ENCODE measurements at places on chromosomes 3 and 15.

DNA sequence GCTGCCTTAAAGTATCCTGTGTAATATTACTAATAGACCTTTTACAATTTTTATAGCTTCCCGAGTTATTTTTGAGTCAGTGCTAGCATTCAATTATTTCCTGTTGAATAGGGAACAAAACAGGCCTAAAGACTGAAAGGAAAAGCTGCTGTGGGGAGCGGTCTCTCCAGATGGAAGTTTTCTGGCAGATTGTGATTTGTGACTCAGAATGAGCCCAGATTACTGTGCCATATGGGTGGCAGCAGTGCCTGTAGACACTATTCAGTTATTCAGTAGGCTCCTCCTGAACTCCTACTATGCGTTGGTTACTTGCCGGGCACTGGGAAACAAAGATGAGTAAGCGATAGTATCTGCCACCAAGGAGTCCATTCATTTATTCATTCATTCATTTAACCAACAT, 211.8 kb downstream of the CHST2 start:
- DNase-seq = no peak

DNA sequence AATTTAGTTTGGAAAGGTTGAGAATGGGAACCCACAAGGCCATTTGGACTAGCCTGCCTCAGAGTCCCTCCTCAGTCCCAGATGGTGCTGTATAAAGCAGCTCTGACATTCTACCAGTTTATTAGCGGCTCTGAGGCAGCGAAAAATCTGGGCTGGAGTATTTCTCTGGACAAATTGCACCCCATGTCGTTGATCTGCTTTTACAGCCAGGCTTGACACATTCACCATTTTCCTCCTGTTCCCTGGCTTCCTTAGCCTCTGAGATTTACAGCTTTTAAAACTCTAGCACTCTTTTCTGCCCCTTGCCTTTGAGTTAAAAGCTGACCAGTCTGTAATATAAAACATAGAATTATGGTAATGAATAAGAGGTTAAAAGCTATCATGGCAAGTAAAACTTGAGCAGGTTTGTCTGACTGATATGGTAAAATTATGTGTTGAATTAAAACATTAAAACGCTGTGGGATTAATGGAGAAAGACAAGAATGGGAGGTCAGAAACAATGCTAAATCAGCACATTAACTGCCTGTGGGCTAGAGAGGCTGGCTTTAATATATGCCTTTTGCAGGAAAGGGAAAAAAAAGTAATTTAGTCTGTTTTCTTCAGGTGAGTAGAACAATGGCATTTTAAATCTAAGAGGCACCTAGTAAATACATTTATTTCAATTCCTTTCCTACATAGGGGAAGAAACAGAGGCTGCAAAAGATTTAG, 131.2 kb downstream of the MCTP2 start:
- no peak for DNase-seq

DNA sequence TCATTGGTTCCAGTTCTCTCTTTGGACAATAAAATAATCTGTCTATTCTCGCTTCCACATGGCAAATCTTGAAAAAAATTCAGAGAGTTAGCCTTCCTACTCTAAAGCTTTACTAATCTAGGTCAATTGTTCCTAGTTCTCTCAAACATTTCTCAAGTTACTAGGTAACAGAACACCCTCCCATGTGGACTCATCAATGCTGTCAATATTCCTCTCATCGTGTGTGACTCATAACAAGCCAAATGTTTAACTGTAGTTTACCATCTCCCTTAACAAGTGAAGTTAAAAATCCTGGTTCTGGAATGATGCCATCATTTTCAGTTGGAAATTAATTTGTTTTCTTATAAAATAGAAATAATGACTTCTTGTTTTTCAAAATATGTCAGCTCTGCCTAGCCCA, 438.6 kb downstream of the ROBO1 start:
- no peak for DNase-seq

DNA sequence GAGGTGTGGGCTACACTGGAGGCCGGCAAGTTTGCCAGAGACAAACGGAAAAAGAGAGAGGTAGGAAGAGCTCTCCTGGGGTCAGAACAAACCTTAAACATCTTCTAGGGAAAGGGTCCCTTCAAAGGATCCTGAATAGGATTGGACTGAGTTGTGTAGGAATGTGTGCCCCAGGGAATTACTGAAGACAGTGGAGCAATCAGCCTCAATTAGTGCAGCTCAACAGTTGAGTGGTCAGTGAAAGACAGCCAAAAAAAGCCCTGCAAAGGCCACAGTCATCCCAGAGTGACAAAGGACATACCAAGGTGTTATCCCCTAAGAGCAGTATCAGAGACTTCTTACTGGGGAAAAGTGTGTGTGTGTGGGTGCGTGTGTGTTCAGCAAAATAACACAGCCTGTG, 70.3 kb downstream of the NUP210 start:
- no peak for DNase-seq

GRCh38 chr3:32392536-32393302, 1.1 kb downstream of the CMTM7 start:
- no peak for DNase-seq

GRCh38 chr3:71987089-71987735, 202.3 kb upstream of the PROK2 start:
- peak; percentile 12 for DNase-seq

DNA sequence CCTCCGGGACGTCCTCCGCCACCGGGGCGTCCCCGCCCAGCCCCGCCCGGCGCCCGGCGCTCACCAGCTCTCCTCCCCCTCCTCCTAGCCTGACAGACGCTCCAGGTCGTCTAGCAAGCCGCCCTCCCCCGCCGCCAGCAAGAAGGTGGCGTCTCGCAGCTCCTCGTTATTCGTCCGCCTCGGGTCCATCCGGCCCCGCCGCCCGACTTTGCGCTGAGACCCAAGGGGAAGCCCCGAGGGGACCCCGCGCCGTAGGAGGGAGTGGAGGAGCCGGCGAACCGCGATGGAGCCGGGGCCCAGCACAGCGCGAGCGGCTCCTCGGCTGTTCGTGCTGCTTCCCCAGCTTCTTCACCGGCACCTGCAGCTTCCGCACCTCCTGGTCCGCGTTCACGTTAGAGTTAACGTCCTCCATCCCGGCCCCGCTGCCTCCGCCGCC, 26.3 kb upstream of the MTHFS start:
- no peak for DNase-seq

DNA sequence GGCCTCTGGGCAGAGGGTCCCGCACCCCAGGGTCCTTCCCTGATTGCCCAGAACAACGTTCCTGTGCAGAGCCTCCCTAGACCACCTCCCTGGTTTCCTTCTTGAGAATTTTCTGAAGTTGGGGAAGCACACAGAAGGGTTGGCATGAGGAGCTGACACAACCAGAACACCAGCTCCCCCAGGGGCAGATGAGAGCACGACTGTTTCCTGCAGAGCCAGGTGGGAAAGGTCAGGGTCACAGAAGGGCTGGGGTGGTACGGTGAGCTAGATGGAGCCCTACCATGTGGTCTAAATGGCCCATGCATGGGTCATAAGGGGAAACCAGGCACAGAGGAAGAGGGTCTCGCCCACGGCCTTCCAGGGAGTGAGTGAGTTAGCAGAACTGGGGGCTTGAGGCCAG, 10.4 kb downstream of the PPCDC start:
- no peak for DNase-seq

- no peak for DNase-seq
Measured at GRCh38 chr3:25558796-25559195, 105.9 kb downstream of the TOP2B start.

DNA sequence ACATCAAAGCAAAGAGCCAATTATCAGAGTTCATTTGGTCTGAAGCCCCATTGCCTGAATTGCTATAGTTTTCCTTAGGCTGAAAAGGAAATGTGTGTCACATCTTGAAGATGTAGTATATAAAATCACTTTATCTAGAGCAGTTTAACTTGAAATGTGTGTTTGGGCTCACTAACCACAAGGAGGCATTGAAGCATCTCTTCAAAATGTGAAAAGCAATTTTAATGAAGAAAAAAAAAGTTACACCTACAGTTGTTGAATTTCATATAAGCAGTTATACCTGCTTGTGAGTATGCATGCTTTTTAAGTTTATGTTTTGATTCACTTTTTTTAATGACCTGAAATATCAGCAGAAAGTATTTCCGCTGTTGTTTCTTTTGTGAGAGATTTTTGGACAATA, 129.3 kb downstream of the IQCH start:
- DNase-seq = no peak

GRCh38 chr3:141875374-141875892, 1.0 kb upstream of the ATP1B3 start:
- DNase-seq = peak; percentile 69

- no peak for DNase-seq
Measured at GRCh38 chr15:57415602-57416001, 39.3 kb downstream of the CGNL1 start.

DNA sequence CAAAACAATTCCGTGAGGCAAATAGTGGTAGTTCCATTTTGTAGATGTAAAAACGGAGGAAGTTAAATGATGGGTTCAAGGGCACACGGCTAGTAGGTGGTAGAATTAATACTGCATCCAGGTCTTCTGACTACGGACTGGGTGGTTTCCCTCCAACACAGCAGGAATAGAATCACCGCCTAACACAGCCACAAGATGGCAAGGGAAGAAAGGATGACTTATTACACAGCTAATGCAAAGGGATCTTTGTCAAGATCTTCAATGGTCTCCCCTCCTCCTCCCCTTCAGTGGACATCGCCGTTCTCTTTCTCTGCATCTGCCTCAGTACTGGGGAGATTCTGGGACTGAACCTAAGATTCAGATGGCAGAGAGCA, 524 bp upstream of the TOPBP1 start:
- no peak for DNase-seq

GRCh38 chr15:68379759-68380290, 52.1 kb downstream of the ITGA11 start:
- no peak for DNase-seq

DNA sequence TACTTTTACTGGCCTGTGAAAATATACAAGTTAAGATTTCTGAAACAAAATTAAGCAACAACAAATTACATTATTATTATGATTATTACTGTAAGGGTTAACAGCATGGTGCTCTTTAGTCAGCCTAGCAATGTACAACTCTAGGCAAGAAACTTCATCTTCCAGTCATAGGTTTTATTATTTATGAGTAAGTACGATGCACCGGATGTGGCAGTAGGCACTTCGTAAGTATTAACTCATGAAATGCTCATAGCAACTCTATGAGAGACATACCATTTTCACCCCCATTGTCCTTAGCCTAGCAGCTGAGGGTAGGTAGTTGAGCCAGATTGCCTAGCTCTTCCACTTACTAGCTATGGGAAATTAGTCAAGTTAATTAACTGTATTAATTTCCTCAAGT, 68.0 kb upstream of the PTPRG start:
- no peak for DNase-seq

- no peak for DNase-seq
Measured at GRCh38 chr3:53346514-53346913, 829 bp downstream of the DCP1A start.

GRCh38 chr3:55701997-55702396, 214.9 kb upstream of the WNT5A start:
- DNase-seq = no peak

- DNase-seq = no peak
Measured at GRCh38 chr3:149895339-149895738, 75.4 kb downstream of the PFN2 start.

GRCh38 chr3:53073553-53074365, 27.9 kb upstream of the SFMBT1 start:
- DNase-seq = no peak

GRCh38 chr3:111311709-111312235, 230.2 kb upstream of the CD96 start:
- DNase-seq = no peak

DNA sequence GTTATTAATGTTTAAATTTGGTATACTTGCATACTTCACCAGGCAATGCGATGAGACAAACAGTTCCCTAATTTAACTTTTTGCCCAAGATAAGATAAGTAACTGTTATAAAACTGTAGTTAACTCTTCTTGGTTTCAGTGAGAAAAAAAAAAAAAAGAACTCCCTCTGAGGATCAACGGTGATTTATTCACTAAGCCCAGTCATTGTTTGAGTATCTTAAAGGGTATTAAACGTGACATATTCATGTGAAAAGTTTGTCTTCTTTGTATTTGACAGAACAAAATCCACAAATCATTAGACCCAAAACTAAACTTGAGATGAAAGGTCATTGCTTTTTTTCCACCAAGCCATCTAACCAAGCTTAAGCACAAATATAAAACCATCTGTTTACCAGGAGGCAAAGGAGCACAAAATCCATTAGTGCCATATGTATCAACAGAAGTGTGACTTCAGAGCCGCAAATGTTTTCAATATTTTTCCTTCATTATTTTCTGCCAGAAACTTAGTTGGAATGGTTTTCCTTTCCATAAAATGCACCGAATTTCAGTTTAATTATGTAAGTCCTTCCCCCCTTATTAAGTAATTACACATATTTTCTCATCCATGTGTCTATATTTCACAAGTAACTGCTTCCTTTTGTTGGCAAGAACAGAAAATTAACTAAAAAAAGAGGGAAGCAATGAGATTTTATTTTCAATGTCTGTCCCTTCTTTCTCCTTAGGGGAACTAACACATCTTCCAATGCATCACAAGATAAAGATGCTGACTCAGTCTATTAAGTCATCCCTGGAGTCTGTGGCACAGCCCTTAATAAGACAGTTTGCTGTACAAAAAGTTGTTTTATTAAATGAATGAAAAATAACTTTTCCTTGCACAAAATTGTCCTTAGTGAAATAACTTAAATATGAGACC, 92.2 kb upstream of the RAP2B start:
- no peak for DNase-seq

GRCh38 chr3:24601066-24601939, 106.7 kb upstream of the THRB start:
- DNase-seq = no peak

GRCh38 chr15:97977734-97978133, 17.2 kb downstream of the ARRDC4 start:
- no peak for DNase-seq

DNA sequence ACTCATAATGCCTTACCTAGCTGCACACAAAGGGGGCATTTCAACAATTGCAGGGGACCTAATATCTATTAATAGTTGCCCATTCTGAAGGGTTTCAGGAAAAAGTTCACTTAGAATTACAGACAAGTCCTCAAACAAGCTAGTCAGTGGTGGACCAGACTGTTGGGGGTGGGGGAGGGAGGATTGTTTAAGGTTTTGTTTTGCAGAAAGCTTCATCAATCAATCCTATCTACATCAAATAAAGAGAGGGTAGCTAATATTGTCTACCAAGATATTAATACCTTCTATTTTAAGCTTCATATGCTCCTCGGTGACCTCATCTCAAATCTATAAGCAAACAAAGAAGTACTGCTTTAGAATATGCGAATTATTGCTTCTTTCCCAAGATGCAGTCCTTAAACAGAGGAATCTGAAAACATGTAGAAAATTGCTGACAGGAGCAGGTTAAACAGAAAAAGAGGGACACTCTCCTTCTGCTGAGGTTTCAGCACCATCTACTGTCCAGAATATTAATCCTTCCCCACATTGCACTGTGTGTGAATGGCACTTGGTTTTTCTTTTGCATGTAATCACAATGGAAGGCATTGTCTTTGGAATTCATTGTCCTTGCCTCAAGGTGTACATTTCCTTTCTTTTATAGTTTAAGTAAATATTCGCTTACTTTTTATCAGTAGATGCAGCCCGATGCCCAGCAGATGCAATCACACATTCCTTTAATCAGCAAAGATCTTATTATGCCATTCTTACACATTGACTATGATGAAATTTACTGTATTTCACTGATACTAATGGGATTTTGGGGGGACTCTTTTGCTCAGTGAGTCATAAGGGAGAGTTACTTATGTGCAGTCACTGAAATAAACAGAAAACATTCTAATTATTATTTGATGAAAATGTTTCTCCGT, 94.7 kb downstream of the IL5RA start:
- peak; percentile 8 for DNase-seq
